Renal cortical epithelial cell (primary cell): ENCODE measurements at places on chromosomes 12 and 14. TPM values are rescaled to one million over a fixed set of nuclear protein-coding genes. Genes with fewer than 3 reads are reported as not detected.

CIDEB gene
- 0.87 and 2.8 TPM in 2 replicates for total RNA-seq

UBE2N gene
- 58.4 and 72.9 TPM in 2 replicates for total RNA-seq

GARIN6 gene
- not detected in 2 replicates for total RNA-seq

KCNK10 gene
- 0.10 TPM in 1 of 2 replicates, not detected in the other for total RNA-seq

INSM2 gene
- total RNA-seq, result 0.05 TPM in 1 of 2 replicates, not detected in the other

GAS2L3 gene
- 23.7 and 24.7 TPM in 2 replicates for total RNA-seq

C12orf75 gene
- 468 and 490 TPM in 2 replicates for total RNA-seq

CRADD gene
- total RNA-seq, result 12.7 and 14.7 TPM in 2 replicates

MUCL1 gene
- total RNA-seq, result not detected in 2 replicates

FZD10 gene
- 0.05 and 1.0 TPM in 2 replicates for total RNA-seq

THAP2 gene
- total RNA-seq, result 1.0 and 7.1 TPM in 2 replicates

CSRP2 gene
- 50.2 and 139 TPM in 2 replicates for total RNA-seq

KRT81 gene
- 48.3 TPM in 1 of 2 replicates, not detected in the other for total RNA-seq

GRCh38 chr12:704516-705242 is 41.4 kb upstream of the NINJ2 start:
- no peak for DNase-seq

- DNase-seq, result no peak
Observed at GRCh38 chr14:101456246-101457175, 104.8 kb upstream of the DIO3 start.

- no peak for DNase-seq
Observed at GRCh38 chr14:37711831-37712475, 116.5 kb downstream of the TTC6 start.

DNA sequence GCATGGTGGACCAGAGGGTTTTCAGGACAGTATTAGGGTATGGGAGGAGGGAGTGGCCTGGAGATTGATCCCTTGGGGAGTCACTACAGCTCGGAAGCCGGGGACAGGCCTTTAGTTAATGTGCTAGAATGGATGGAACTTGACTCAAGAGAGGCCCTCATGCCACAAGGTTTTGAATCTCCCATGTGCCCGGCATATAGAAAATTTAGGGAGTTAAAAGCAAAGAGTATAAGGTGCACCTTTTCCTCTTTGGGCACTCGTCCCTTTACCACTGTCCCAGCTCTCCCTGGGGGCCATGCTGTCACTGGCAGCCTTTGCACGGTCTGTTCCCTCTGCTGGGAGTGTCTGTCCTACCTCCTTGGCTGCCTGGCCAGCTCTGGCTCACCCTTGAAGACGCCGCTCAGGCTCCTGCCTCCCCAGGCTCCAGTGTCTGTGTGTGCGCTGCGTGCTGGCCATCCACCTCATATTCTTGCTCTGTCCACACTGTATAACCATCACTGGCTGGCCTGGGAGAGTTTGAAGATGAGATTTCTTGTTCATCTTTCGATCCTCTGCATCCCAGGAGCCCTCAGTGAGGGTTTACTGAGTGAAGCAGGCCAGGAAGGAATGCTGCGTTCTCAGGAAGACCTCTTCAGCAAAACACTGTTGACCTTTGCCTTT is 161.3 kb downstream of the ZFP36L1 start:
- DNase-seq, result no peak

- DNase-seq, result no peak
Observed at GRCh38 chr12:48142818-48143674, 14.3 kb downstream of the ASB8 start.

DNA sequence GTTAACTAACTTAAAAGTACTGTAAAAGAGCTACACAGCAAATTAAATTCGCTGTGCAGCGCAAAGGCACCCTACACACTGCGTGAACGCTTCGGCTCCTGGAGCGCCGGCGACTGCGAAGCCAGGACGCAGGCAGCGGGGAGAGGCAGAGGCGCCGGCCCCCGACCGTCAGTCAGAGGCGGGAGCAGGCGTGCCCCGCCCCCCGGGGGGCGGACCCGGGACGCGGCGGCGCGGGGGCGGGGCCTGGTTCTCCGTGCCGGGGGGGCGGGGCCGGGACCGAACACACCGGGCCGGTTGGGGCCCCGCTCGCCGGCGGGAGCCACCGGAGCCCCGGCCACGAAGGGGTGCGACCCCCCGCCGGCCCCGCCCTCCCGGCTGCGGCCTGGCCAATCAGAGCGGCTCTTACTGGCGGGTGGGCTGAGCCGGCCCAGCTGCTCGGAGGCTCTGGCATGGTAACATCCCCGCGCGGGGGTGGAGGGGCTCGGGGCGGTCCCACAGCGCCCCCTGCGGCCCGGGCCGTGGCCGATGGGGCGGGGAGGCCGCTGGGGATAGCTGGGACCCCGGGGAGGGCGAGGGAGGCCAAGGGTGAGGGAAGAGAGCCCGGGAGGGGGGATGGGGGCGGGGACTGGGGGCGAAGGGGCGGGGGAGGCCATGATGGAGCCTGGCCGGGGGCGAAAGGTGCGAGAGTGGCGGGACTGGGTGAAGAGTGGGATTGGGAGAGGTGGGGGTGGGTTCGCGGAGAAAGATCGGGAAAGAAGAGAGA is at the start of gene PRPF40B:
PRPF40B (plus strand) TSS at position 420 of the 763 bp plus-strand sequence; CDS start at position 450, 30 bp downstream.
- peak; percentile 43 for DNase-seq

DNA sequence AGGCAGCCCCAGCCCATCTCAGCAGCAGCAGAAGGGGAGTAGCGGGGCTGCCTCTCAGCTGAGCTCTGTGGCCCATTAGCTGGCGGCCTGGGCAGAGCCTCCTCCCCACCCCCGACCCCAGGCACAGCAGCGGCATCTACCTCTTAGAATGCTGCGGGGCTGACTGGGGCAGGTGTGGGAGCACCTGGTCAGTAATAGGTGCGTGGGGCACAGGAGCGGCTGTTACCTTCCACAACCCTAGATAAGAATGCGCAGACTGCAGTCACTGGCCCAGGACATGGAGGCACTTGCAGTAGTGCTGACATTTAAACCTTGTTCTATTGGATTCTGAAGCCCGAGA is 35.6 kb downstream of the SYNE3 start:
- no peak for DNase-seq

GRCh38 chr12:8692573-8692972 is 5.2 kb upstream of the RIMKLB start:
- peak; percentile 69 for DNase-seq

DNA sequence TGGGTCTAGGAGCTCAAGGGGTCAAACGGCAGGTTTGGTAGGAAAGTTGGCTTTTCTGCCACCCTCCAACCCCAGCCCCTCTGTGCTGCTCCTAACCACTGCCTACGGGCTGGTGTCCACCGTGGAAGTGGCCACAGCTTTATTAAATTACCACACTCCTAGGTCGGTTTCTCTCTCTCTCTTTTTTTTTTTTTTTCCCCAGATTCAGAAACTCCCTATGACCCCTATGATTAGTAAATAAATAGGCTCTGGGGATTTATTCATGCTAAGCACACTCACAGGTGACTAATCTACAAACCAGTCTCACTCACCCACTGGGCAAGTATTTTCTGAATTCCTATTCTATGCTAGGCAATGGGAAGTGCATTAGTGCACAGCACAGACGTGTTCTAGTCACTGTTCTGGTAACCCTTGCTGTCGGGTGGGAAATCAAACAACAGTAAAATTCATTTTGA is 8.7 kb upstream of the DDX47 start:
- peak; percentile 99 for DNase-seq

GRCh38 chr14:106790189-106791036 is 1264.0 kb downstream of the TMEM121 start:
- peak; percentile 18 for DNase-seq

- peak; percentile 15 for DNase-seq
Observed at GRCh38 chr14:93381644-93382043, 34.7 kb downstream of the COX8C start.

DNA sequence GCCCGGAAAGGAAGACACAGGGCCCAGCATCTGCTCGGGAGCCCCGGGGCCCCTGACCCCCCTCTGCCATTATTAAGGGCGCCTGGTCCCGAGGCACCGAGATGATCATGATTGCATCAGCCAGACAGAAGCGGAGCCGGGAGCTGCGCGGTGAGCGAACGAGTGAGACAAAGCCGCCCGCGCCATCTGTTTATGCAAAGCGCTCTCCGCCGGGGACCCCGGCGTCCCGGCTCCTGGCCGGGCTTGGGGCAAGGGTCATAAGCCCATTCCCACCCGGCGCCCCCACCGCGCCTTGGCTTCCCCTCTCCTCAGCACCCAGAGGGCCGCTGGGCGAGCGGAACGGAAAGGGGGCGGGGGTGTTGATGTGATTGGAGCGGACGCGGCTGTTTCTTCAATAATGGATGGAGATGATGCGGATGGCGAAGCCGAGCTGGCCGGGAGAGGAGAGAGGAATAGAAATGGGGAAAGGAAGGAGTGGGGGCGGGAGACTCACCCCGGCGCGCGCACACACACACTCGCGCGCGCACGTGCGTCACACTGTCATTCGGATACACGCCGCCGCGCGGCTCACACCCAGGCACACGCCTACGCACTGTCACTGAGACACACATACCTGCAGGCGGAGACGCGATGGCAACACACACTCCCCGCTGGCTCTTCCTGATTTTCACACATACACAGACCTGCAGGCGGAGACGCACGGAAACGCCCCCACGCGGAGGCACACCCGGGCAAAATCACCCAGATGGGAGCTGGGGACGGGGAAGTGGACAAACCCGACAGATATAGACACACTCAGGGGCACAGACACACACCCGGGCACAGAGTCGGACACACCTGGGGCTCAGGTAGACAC is 10.7 kb downstream of the STAC3 start:
- DNase-seq, result no peak

GRCh38 chr12:32788405-32788804 is 32.7 kb upstream of the YARS2 start:
- no peak for DNase-seq

DNA sequence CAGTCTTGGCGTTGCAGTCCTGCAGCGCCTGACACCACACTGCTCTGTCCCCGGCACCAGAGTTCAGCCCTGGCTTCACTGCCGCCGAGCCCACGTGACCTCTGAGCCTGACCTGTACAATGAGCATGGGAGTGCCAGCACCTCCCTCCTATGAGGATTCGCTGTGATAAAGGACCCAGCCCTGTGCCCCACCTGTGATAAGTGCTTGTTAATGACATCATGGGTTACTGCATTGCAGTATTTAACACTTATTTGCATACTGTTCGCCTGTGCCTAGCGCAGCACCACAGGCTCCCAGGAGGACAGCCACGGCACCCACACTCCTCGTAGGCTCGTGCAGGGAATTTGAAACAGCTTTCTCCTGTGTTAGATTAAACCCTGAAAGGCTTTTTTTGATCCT is 118.2 kb upstream of the GSC start:
- DNase-seq, result no peak

- peak; percentile 14 for DNase-seq
Observed at GRCh38 chr14:35435177-35435576, 30.6 kb upstream of the NFKBIA start.

DNA sequence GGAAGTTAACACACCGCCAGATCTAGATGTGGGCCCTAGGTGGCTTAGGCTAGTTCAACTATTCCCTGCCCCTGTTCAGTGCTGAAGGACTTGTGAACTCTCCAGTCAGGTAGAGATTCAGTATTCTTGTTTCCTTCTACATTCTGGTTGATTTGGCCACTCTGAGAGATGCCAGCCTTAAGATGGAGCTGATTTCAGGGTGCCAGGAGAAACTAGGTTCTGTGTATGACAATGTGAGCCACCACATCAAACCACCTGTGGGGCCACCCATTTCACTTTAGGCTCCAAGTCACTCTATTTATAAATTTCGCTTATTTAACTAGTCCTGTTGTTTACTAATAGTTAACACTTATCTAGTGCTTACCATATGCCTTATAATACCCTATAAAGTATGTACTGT is 26.0 kb downstream of the FRMD6 start:
- no peak for DNase-seq

DNA sequence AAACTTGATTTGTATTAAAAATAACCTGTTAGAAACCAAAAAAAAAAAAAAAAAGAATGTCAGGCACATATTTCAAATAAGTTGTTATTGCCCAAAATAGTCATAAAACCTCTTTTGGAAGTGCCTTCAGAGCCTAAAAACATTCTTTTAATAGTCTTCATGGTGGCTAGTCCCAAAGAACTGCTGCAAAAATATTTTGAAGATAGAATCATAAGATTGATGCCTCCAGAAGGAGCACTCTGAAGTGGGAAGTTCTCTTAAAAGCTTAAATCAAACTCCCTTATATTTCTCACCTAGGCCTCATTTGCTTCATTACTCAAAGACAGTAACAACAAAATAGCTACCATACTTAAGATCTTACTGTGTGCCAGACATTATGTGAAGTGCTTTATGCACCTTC is 27.2 kb upstream of the NT5DC3 start:
- no peak for DNase-seq

DNA sequence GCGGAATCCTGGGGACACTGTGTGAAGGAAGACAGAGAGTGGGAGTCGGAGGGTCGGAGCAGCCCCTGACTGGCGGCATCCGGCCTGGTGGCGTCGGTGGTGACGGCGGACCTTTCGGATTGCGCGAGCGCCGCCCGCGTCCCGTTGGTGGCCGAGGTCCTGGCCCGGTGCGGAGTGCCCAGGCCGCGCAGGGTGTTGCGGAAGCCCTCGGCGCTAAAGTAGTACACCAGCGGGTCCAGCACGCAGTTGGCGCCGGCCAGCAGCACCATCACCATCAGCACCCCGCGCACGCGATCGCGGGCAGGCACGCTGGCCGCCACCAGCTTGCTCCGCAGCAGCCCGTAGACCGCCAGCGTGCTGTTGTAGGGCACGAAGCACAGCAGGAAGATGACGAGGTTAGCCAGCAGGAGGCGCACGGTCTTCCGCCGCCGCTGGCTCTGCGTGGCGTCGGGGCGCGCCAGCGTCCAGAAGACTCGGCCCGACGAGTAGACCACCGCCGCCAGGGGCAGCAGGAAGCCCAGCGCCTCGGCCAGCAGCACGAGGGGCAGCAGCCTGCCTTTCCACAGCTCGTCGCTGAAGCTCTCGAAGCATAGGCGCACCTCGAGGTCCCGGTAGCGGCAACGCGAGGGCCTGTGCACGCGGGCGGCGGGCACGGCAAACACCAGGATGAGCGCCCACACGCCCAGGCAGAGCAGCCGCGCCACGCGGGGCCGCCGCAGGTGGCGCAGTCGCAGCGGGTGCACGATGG is 13.1 kb upstream of the CHD4 start:
- no peak for DNase-seq

- peak; percentile 15 for DNase-seq
Observed at GRCh38 chr12:115261691-115262398, 577.9 kb upstream of the TBX3 start.

DNA sequence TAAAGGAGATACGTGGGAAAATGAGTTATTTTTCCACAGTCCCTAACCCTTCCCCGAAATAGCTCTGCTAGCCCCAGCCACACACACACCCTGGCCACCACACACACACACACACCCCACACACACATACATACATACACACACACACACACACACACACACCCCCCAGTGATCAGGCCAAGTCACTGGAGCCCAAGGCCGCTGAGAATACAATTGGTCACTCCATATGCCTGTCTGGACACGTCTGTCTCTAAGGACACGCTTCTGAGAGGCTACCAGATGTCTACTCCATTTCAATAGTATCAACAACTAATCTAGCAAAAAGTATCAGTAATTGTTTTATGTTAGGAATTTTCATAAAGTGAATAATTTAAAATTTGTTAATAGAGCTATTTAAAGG is 13.0 kb upstream of the DIABLO start:
- no peak for DNase-seq
